ENCODE measurements at places on chromosomes 2 and 18.

GRCh38 chr2:46836295-46837111 lies 79.1 kb downstream of the MCFD2 start:
- no peak for DNase-seq

DNA sequence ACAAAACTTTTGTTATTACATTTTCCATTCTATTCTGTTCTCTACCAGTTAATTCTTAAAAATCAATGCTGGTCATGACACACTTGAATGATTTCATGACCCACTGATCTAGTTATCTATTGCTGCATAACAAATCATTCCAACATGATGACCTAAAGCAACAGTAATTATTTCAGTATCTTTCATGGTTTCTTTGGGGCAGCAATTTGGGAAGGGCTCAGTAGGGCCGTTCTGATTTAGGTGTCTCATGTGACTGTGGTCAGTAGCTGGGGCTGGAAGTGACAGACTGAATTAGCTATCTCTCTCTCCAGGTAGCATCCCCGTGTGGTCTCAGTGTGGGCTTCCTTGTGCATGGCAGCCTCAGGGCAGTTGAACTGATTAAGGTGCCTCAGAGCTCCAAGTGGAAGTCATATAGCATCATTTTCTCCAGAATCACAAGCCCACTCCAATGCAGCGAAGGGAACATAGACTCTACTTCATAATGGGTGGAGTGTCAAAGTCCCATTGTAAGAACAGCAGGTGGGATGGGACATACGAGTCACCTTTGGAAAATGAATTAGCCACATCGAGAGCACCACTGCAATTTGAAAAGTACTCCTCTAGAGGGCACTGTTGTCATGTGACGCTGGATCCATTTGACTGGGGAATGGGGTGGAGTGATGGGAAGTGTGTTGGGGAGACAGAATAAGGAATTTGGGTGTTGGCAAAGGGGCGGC lies 39.1 kb upstream of the FAM136A start:
- no peak for DNase-seq

GRCh38 chr2:23803965-23804542 lies 122.9 kb downstream of the ATAD2B start:
- DNase-seq = no peak

DNA sequence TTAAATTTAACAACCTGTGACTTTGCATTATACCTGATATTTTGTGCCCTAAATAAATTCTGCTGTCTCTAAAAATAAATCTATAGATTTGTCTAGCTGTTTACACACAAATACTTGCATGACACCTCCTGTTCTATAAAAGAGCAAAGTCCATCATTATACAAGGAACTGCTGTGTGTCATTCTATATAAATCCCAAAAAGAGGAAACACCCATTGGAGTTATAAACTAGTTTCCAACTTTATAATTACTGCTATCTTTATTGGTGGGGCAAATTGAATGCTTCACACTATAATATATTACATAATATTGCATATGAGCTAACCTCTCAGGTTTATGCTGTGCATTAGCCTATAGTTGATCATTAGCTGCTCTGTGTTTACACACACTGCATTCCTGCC lies 504.4 kb downstream of the SATB2 start:
- DNase-seq = no peak

DNA sequence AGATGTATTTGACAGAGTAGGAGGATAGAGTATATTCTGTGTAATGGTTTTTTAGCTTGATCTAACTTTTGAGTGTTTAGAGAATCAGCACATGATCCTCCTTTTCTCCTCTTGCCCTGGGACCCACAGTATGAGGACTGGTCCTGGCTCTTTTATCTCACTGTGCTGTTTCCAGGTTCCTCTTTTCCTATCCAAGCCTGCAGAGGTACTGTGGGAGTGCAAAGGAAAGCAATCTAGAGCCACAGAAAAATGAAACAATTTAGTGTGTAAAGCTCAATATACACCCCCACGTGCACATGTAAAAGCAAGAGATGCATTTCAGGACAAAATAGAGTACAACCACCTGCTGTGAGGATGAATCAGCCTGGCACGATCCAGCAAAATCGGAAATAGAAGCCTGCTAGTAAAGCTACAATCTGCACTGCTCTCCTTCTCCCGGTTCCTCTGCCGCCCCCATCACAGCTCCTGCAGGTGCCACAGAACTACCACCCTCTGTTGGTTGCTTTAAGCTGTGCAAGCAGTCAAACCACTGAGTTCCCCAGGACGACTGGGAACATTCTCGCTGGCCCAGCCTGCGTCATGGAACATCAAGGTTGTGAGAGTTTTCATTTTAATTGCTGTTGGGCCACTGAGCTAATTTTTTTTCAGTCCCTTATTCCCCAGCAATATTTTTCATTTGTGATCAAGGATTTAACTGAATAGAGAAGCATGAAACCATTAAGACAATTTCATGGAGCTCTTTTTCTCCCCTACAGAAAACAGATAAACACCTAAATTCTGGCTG lies 47.8 kb upstream of the MAPRE3 start:
- DNase-seq = no peak

All from GM04503 (cell line).